Central memory CD4-positive, alpha-beta T cell (primary cell): ENCODE measurements at places on chromosomes 13 and 19.

DNA sequence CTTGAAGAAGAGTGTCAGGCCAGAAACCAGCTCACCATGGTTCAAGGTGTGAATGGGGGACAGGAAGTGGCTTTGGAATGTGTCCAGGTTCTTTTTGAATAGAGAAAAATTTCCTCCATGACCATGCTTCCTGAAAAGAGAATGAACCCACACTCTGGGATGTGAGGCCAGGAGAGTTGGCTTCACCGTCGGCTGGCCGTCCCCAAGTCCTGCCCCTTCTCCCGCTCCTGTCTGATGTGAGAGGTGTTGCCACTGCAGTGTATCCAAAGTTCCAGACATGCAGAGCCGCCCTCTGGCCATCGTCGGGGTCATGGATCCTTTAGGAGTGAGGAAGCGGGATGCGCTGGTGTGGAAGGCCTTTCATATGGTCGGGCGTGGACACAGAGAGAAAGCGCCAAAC is 101.2 kb downstream of the COL4A2 start:
- no peak for DNase-seq

- no peak for DNase-seq
Measured at GRCh38 chr19:28345811-28346210, 867.1 kb downstream of the UQCRFS1 start.

DNA sequence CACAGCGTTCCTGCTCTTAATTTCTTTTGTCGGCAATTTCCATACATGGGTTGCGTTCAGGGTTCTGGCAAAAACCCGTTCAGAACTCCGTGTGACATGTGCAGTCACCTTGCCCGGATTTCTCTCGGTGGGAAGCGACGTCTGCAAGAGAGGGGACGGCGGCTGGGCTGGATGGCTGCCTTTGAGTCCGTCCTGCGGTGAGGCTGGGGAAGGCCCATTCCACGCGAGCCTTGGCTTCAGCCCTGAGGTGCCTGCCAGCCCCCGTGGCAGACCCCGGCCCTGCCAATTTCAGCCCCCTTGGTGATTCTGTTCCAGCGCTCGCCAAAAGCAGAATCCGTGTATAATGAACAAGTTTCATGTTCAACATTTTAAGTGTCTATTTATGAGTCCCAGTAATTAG is 72.6 kb upstream of the TSHZ3 start:
- DNase-seq: no peak

GRCh38 chr19:48330012-48330681 is 4.8 kb downstream of the EMP3 start:
- peak; percentile 88 for DNase-seq

- no peak for DNase-seq
Measured at GRCh38 chr13:97878431-97879375, 74.8 kb upstream of the IPO5 start.
